Activated CD4-positive, alpha-beta T cell treated with anti-CD3 and anti-CD28 coated beads, Interleukin-2, amount 10 ng/mL, durations not matched to agents 7 days and 5 days (primary cell): ENCODE measurements at places on chromosomes 11 and 22.

- DNase-seq = no peak
These were observed 225.8 kb downstream of the ETS1 start for GRCh38 chr11:128361451-128362020.

GRCh38 chr11:127106938-127107337, 106.4 kb upstream of the KIRREL3 start:
- DNase-seq = no peak

- DNase-seq = no peak
These were observed 15.1 kb upstream of the RGL4 start for GRCh38 chr22:23675502-23676415.

GRCh38 chr11:46526216-46527215, 67.3 kb downstream of the AMBRA1 start:
- no peak for DNase-seq

DNA sequence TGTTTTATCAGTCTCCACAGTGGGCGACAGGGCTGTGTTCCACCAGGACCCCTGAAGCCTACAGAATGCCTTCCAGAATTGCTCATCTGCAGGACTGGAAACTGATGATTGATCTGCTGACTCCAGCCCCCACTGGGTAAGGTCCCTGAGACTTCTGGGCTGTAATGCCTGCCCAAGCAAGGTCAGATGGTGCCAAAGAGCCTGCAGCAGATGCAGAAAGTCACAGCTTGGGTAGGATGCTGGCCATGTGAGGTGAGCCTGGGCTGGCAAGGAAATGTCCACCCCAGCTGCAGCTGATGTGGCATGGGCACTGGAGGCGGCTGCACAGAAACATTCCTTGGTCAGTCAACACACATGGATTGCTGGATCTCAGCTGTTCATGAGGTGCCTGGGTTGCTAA, 30.9 kb downstream of the LRRC32 start:
- DNase-seq = no peak
